ENCODE measurements at places on chromosomes 16 and 17.

DNA sequence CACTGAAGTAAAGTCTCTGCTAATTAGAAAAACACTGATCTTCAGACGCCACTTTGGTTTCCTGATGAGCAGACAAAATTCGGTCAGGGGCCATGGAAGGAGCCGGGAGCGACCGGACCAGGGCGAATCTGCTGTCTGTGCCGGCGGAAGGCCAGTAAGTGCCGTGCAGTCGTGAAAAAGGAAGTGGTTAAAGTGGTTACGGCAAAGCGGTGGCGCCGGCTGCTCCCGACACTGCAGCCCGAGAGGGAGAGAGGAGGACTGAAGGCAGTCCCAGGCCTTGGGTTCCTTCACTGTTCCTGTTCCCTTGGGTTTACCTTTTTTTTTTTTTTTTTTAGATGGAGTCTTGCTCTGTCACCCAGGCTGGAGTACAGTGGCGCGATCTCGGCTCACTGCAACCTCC, 17.3 kb upstream of the HEXD start:
- DNase-seq = no peak

- DNase-seq = peak; percentile 75
Measured at GRCh38 chr17:35082073-35082657, 18.7 kb upstream of the RFFL start.

DNA sequence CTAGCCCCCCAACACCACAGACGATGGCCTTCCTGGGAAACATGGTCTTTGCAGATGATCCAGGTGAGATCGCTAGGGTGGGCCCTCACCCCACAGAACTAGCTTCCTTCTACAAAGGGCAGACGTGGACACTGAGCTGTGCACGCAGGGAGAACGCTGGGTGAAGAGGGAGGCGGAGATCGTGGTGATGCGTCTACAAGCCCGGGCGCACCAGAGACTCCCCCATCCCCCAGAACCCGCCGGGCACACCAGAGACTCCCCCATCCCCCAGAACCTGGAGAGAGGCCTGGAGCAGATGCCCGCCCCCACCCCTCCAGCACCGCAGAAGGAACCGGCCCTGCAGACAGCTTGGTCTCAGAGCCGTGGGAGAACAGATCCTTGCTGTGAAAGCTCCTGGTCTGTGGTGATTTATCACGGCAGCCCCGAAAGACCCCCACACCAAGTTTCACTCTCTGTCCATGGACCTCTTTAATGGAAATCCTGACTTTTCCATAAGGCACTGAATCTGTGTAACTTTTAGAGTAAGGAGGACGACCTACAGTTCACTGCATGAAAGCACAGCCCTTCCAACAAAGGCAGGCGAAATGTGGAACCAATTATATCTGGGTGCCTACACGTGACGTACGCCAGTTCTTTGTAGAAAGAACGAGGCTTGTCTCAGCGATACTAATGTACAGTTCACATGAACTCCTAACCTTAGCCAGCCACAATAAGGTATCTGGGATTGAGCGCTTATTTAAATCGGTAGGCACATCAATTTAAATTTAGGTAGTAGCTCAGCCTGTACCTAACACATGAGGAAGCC, 88.5 kb downstream of the ANKRD11 start:
- no peak for DNase-seq

DNA sequence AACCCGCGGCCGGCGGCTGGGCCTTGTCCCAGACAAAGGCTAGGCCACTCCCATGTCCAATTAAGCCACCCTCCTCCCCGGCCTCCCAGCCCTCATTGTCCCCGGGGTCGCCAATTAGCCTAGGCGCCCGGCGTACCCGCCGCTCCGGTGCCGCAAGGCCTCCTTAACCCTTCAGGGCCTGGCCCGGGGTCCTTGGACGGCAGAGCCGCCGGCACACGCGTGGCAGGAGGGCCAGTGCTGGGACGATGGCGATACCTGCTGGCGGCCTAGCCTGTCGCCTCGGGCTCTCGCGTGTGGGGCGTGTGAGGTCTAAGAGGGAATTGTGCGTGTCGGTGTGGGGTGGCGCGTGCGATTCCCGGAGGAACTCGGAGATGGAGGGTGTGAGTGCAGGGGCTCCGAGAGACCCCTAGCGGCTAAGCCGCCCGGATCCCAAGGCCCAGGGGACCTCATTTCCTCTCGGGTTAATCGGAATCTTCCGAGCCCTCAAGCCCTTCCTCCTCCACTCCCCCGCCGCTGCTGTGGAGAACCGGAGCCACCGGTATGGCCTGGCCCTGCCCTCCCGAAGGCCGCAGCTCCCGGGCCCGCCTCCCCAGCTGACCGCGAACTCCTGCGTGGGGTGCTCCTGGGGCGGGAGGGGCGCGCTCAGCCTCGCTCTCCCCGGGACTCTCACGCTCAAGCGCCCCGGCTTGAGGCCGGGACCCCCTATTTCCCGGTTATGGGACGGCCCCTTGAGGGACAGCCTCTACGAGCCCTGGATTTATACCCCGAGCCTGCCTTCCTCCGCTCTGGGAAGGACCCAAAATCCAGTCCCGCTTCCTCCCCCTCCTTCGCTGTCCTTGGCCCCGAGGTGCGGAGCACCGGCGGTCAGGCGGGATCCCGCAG, 11.9 kb downstream of the TBX2 start:
- no peak for DNase-seq

DNA sequence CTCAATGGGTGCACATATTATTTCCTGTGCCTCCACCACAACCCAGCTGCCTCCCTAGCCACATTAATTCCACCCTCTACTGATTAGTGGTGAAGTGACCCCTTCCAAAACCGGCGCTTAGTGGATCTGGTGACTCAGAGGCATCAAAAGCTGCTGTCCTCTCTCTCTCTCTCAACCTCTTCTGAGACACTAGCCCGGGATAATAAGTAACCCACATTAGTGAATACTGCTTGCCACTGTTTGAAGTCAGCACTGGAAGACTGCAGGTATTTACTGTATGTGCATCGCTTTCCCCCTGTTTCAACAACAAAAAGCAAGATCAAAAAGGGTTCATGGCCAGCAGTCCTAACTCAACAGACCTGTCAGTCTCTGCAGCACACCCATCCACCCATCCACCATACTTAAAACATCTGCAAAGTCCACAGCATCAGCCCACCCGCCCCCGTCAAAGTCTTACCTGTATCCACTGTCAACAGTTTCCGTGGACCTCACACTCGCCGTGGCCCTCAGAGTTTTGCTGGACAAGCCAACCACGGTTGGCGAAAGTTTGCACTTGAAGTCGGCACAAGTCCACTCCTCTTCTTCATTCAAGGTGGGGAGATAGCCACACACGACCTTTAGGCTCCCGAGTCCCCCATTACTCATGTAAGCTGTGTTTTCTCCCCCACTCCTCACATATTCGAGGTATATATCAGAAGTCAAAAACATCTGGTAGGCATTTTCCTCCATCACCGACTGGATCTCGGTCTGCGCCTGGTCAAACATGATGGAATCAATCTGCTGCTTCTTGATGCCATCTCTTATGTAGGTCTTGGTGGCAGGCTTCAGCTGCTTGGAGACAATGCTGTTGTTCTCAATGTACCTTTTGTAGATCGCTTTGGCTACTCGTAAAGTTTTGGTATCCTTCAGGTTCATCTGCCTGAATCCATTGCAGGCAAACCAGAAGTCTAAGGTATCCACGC, 3.8 kb downstream of the AXIN2 start:
- peak; percentile 82 for DNase-seq

DNA sequence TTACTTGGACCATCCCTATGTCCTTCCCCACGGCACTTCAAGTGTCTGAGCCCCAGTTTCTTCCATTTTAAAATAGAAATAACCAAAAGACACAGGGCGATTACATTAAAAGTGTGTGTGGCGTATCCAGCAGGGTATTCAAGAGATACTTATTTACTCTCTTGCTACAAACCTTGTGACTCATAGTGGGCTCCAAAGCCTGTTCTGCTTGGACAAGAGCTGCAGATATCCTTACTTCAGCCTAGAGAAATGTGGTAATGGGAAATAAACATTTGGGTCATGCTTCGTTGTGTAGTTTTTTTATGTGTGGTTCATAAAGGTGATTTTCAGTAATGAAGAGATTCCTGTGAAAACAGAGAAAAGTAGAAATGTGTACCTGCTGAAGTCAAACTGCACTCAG, 288.9 kb upstream of the CDH11 start:
- no peak for DNase-seq

- peak; percentile 7 for DNase-seq
Measured at GRCh38 chr16:8370374-8371270, 219.7 kb downstream of the TMEM114 start.

GRCh38 chr17:35757243-35757642, 3.4 kb upstream of the C17orf50 start:
- DNase-seq = no peak

DNA sequence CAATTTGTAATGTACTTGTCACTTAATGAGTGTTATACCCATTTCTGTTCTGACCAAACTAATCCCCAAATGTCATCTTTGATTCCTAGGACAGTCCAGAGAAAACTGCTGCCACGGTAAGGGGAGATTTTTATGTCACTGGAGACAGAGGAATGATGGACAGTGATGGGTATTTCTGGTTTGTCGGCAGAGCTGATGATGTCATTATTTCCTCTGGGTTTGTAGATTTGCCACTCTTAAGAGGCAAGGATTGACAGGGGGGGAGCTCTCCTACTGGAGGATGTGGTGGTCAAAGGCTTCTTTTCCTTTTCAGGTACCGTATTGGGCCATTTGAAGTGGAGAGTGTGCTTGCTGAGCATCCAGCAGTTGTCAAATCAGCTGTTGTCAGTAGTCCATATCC, 12.5 kb downstream of the THUMPD1 start:
- no peak for DNase-seq

Measured in kidney glomerular epithelial cell (primary cell).